ENCODE measurements at places on chromosomes 1 and 21.

GRCh38 chr1:230827081-230827681 lies 41.1 kb downstream of the C1orf198 start:
- DNase-seq: no peak

DNA sequence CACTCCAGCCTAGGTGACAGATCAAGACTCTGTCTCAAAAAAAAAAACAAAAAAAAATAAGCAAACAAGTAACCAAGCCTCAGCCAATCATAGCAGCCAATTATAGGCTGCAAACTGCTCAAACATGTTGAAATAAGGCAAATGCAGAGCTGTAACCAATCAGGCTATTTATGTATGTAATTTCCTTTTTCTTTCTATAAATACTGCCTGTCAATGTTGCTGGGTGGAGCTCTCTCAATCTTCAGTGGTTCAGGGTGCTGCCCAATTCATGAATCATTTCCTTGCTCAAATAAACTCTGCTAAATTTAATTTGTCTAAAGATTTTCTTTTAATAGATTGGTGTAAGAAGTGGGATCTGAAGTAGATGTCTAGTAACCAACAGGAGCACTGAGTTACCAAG lies 11.6 kb upstream of the CD1D start:
- DNase-seq: no peak

DNA sequence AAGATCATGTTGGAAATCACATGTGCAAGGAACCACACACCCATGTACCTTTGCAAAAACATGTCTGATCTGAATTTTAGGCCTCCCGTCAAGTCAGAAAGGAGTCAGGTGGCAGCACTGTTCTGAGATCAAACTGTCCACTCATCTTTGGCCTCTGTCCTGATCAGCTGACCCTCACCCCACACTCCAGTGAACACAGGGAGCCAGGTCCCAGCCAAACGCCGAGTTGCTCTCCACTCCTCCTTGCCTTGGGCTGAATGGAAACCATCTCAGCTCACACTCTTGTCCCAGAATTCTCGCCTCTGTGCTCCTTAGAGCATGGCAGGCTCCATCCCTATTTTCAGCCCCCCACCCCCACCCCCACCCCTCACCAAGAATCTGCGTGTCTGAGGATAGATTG lies 4.6 kb upstream of the RNF186 start:
- no peak for DNase-seq

- DNase-seq: no peak
These were observed 149.7 kb upstream of the JUN start for GRCh38 chr1:58933599-58933926.

- DNase-seq: no peak
These were observed 44.2 kb upstream of the MTR start for GRCh38 chr1:236750928-236751327.

- no peak for DNase-seq
These were observed 32.7 kb downstream of the ADSS2 start for GRCh38 chr1:244419024-244419423.

- peak; percentile 86 for DNase-seq
These were observed 341.3 kb downstream of the USP25 start for GRCh38 chr21:16071092-16071491.

DNA sequence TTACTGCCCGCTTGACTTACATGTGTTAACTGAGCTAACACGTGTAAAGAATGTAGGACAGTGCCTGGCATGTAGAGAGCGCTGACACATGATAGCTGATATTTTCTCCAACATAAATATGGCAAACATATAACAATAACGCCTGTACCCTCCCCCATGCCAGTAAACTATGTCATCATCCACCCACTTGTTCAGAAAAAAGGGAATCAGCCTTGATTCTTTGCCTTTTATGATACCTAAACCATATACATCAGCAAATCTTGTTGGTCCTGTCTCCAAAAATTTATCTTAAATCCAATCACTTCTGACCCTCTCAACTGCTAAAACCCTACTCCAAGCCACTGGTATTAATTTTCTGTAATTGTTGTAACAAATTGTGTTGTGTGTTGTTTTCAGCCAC lies 1.1 kb upstream of the ZNF692 start:
- DNase-seq: no peak

GRCh38 chr1:66090859-66091457 lies 298.3 kb downstream of the PDE4B start:
- no peak for DNase-seq

GRCh38 chr1:231107151-231107550 lies 54.7 kb upstream of the TRIM67 start:
- DNase-seq: no peak

DNA sequence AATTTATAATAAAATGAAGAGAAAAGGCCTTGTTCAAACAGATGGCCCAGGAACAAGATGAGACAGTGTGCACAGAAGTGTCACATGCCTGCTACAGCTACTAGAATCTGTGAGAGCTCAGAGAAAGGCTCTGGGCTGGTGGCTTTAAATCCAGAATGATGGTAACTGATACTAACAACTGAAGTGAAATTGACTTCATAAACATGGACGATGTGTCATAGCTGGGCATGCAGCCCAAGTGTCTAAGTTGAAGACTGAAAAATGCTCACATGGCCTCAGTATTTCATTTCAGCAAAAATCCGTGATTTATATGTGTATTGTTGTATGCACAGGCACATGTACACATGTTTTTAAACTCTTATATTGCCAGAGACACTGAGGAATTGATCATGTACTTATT lies 208.3 kb upstream of the RUNX1 start:
- DNase-seq: no peak

GRCh38 chr1:41917835-41918449 lies 780 bp downstream of the HIVEP3 start:
- DNase-seq: no peak

GRCh38 chr1:21099869-21100131 lies 76.9 kb downstream of the EIF4G3 start:
- no peak for DNase-seq

DNA sequence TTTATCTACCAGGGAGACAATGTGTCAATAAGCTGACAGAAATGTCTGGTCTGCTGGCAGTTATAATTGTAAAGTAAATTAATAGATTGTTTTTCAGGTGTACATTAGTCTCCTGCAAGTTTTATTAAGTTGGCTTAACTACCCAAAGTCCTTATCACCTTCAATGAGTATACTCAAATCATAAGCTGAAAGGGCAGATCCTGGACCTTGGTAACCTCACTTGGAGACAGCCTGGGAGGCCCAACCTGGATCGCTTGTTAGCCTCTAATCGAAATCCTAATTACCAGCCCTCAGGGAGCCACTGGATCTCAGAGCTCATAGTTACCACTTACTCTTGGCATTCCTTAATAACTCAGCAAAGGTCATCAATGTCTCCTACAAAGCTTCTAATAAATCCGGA lies 49.7 kb downstream of the UCHL5 start:
- no peak for DNase-seq

DNA sequence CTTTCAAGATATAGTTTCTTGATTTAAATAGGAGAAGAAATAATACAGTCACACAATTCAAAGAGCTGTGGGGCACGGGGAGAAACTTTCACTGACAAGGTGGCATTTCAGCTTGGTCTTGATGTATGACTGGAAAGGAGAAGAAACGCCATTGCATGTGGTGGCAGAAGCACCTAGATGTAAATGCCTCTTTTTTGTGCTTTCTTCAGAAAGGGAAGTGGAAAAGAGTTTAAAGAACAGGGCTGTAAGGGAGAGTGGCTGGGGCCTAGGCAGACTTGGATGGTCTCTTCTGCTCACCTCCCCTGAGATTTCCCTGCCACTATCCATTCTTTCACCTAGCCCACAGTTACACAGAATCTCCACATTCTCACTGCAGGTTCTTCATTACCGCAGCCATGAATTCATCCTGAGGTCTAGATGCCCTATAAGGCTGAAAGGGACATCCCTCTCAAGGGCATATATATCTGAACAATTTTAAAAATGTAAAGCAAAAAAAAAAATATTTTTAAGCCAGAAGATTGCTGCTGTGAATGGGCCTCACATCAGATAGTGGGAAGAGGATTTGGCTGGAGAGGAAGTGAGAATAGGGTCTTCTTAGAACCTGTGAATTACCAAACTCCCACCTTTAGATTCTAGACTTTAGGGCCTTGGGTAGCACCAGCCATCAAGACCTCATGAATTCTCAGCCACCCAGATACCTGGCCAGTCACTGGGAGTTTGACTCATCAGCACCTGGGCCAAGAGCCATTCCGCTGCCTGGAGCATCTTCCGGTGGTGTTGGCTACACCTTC lies 23.4 kb downstream of the CACNA1E start:
- DNase-seq: no peak

GRCh38 chr1:179955287-179955680 lies 674 bp downstream of the CEP350 start:
- no peak for DNase-seq

- DNase-seq: no peak
These were observed 1.7 kb upstream of the C1orf116 start for GRCh38 chr1:207034208-207034607.

DNA sequence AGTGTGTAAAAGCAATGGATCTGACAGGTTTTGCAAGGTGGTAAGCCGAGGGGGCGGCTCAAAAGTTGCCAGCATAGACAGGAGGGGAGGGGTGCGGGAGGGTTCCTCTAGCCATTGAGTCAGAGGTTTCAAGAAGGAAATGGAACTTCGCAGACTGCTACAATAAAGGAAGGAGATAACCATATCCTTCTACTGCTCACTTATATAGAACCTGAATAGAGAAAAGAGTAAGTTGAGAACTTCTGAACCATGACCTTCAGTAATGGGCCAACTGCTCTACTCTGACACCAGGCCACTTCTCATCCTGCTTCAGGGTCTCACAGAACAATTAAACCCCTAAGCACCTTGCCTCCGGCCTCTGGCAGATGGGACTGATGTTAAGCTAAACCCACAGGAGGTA lies 26.3 kb upstream of the BCAR3 start:
- no peak for DNase-seq

DNA sequence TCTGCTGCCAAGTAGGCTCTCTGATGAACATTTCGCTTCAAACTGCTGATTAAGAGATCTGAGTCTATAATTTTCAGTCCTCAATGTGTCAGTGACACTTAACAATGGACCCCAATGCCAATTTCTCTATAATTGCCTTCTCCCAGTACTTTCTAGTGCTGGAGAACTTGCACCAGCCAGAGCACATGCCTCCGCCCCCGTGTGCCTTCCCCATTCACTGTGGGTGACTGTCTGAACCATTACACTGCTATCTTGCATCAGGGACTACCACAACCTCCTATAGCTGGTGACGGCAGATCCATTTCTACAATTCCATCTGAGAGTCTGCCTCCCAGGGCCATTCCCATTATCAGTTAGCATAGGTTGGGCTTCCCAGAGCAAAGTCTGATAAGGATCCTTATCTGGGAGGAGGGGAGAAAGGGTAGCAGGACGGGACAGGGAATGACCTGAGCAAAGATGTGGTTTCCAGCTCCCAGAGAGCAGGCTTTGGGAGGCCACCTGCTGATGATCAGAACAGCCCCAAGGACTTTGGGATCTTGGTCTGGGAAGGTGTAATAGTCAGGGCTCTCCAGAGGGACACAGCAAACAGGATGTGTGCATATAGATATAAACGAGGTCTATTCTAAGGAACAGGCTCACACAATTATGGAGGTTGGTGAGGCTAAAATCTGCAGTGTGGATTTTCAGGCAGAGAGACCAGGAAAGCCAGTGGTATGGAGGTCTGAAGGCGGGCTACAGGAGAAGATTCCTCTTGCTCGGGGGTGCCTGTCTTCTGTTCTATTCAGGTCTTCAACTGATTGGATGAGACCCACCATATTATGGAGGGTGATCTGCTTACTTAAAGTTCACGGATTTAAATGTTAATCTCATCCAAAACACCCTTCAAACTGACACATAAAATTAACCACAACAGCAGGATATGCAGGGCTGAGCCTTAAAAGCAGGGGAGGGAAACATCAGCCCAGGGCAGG lies 238.2 kb downstream of the PTPRU start:
- no peak for DNase-seq

GRCh38 chr1:203772836-203773235 lies 7.9 kb downstream of the LAX1 start:
- no peak for DNase-seq

- no peak for DNase-seq
These were observed 64.0 kb downstream of the APP start for GRCh38 chr21:26106562-26106961.

GRCh38 chr1:145985502-145986439 lies 10.6 kb downstream of the TXNIP start:
- DNase-seq: no peak

GRCh38 chr1:234987415-234988154 lies 141.1 kb downstream of the TOMM20 start:
- no peak for DNase-seq

DNA sequence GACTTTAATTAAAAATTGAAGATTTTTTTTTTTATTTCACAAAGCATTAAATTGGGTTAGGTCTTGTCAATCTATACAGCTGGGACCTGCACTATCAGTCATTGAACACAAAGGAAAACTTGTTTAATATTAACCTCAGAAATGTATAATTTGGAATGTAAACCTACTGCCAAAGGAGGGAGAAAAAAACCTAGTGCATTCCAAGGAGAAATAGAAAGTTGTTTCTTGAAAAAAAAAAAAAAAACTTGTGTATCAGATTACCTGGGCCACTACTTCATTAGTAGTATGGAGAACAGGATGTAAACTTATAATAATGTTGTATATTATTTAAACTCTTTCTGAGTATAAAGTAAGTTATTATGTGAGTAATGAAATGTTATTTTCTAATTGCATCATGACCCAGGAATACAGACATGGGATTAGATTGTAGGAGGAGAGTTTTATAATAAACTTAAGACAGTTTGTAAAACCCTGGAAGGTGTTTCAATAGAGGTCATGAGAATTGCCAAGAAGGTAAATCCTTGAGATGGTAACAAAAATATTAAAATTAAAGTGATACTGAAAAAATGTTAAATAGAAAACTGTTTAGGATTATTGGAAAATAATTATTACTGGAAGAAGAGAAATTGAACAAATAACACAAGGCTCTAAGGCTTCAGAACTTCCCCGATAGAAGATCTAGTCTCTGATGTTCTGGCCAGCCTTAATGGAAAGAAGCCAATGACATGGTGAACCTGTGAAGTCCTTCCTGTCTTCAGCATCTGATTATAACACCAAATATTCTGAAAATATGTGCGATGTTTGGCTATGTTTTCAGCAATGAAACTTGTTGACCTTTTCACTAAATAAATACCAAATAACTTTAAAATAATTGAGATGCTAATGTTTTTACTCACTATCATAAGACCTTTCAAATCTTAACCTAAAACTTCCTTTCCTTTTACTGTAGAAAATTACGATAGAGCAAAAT lies 412.8 kb upstream of the LYPLAL1 start:
- DNase-seq: no peak

DNA sequence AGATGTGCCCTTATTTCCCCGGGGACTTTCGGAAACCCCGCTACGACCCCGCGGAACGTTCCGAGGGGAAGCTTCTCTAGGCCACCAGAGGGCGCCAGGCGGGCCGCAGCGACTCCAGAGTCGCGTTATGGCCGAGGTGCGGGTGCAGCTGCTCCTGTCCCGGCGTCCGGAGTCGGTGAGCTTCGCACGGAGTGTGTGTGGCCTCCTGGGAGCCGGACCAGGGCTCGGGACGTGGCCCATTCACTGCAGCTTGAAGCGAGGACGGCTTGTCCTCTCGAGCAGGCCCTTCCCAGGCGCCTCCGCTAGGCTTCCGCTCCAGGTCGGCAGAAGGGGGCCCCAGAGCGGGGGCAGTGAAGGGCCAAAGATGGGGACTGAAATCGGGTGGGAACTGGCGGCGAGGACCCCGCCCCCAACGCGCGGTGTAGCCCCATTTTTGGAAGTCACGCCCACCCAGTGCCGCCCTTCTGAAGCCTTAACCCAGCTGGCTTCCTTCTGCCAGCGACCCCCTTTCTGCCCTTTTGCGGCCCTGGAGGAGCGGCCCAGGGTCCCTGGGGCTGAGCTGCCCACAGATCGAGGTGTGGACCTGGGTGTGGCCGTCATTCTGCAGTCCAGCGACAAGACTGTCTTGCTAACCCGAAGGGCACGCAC lies at the start of gene NUDT17:
Gene NUDT17, plus strand, starts transcription at position 117 of the 648 bp plus-strand sequence. Its CDS starts 11 bp downstream, at position 128.
- peak; percentile 35 for DNase-seq
